ENCODE measurements at places on chromosomes 3 and 15.

GRCh38 chr15:40016224-40016865 lies 22.6 kb downstream of the SRP14 start:
- DNase-seq: no peak

GRCh38 chr3:171312741-171313140 lies 147.5 kb downstream of the TNIK start:
- no peak for DNase-seq

GRCh38 chr15:20272422-20273184 lies 269.0 kb downstream of the GOLGA6L6 start:
- no peak for DNase-seq

DNA sequence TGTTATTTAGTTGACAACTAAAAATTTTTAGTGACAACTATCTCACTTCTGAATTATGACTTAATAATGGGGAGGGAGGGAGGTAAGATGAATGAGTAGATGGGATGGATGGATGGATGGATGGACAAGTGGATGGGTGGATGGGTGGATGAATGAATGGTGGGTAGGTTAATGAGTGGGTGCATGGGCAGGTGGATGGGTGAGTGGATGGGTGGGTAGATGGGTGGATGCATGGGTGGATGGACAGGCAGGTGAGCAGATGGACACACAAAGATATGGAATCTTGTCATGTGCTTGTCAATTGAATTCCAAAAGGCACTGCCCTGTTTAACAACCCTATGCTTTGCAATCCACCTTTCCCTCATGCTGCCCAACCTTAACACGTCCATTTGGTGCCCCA lies 41.5 kb downstream of the KLHL25 start:
- no peak for DNase-seq

DNA sequence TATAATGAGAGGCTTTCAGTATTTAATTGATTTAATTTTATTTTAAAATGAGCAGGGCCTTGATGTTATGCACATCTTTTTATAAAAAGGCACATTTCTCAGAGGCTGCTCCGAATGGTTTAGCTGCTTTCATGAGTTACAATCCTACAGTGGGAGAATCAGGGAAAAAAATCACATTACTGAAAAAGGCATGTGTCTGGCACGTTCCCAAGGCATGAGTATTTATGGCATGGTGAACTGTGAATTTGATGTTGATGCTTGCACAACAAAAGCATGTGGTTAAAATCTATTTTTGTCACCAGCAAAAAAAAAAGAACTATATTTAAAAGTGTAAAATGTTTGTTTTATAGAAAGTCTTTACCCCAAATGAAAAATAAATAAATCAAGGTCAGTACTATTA lies 485.2 kb upstream of the ROBO2 start:
- DNase-seq: no peak

- no peak for DNase-seq
Observed at GRCh38 chr15:76109046-76109445, 49.3 kb downstream of the TMEM266 start.

GRCh38 chr15:77964193-77964592 lies 113.3 kb downstream of the TBC1D2B start:
- DNase-seq: no peak

- DNase-seq: peak; percentile 26
Observed at GRCh38 chr15:84992157-84992944, 10.7 kb downstream of the PDE8A start.

DNA sequence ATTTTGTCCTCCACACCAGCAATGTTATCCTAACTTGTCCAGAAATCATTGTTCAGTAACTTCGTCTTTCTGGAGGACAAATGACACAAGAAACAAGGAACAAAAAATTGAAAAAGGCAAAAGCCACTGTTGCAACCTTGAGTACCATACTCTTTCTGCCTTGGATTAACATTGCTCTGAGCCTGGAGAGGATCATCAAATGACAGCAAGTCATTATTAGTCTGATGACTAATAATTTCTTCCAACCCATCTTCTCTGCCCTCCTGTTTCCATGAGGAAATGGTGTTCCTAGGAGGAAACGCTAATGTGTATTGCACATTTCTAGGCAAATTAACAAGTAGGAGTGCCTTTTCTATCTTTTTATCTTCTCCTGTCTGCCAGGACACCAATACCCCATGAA lies 153.9 kb downstream of the PCCB start:
- no peak for DNase-seq

- no peak for DNase-seq
Observed at GRCh38 chr3:15768421-15769255, 29.1 kb downstream of the ANKRD28 start.

GRCh38 chr3:115100806-115101205 lies 46.3 kb downstream of the ZBTB20 start:
- no peak for DNase-seq

GRCh38 chr3:120180731-120181412 lies 86.6 kb upstream of the GSK3B start:
- no peak for DNase-seq

- no peak for DNase-seq
Observed at GRCh38 chr3:160677459-160677881, 510 bp downstream of the ARL14 start.

GRCh38 chr3:148718982-148719862 lies 21.5 kb downstream of the AGTR1 start:
- DNase-seq: no peak

DNA sequence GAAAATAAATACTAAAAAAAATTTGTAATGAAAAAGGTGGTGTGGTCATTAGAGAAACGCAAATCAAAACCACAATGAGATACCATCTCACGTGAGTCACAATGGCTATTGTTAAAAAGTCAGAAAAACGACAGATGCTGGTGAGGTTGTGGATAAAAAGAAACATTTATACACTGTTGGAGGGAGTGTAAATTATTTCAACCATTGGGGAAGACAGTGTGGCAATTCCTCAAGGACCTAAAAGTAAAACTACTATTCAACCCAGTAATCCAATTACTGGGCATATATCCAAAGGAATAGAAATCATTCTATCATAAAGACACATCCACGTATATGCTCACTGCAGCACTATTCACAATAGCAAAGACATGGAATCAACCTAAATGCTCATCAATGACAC lies 120.3 kb downstream of the MYO9A start:
- no peak for DNase-seq

DNA sequence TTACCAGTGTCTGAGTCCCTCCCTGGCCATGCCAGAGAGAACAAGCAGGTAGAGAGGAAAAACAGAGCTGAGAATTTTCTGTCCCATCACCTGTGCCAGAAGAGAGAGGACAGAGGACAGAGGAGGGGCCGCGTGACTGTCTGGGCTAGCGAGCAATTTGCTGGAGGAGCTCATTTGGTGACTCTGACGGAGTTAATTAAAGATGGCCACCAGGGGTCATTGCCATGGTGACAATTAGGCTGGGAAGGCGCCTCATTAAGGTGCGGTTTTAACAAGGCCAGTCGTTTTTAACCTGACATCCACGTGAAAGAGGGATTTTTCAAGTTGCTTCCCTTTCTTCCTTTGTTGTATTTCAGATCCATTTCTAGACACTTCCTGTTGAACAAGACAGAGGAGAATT lies 72.4 kb downstream of the RHCG start:
- no peak for DNase-seq

DNA sequence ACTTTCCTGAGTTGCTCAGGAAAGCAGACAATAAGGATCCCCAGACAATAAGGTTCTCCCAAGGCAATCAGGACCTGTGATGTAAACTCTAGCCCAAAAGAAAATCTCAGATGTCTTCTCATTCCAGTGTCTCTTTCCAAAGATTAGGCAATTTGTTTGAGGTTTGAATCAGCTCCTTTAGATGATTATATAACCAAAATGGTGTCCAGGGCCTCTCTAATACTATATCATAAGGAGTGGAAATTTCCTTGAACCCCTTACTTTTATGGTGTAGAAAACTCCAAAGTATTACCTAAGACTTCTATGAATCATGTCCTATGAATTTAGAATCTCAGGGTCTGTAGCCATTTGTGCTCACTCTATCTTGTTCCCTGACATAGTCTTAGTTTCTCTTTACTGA lies 65.9 kb downstream of the GPR176 start:
- DNase-seq: no peak

DNA sequence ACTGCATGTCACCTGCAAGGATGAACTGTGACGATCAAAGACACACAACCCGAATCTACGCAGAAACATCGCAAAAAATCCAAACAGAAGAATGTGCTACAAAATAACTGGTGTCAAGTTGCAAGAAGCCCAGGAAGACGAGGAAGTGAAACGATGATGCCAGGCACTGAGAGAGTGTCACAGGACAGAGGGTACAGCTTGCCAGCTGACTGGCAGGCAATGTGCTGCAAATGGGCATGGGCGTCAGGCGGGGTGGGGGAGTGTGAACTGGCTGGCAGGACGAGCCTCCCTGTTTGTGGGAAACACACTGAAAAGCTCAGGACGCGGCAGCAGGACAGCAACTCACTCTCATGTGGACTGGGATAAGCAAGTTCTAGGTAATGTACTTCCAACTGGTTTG lies 28.9 kb upstream of the OCA2 start:
- no peak for DNase-seq

DNA sequence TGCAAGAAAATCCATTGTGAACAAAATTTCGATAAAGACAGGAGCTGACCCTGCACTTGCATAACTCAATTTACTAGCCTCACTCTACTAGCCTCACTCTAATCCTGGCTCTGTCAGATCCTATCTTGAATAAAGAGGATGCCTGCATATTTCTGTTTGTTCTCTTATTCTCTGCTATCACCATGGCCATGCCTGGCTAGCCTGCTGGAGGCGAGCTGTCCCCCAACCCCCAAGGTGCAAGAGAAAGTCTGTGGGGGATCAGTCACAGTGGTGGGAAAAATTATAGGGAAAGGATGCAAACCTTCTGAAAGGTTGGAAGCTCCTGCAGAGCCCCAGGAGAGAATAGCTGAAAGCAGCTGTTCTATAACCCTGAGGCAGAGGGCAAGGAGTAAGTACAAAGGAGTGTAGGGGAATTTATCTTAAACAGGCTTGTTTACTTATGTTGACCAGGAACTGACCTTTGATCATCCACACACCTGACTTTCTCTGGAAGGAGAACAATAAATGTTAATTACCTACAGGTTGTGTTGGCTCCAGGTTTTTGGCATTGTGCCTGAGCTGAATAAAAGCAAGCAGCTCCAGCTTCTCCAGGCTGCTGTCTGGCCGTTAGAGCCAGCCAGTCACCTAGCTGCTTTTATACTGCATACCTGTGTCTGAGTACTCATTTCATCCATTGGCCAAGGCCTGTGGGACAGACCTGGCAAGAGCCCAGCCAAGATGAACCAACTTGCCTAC lies 137.7 kb upstream of the RASGRP1 start:
- no peak for DNase-seq

GRCh38 chr3:8741581-8742261 lies 8.1 kb downstream of the CAV3 start:
- no peak for DNase-seq

- no peak for DNase-seq
Observed at GRCh38 chr3:23162934-23163333, 40.2 kb upstream of the UBE2E2 start.

- DNase-seq: no peak
Observed at GRCh38 chr3:133868186-133868585, 27.5 kb downstream of the RAB6B start.

DNA sequence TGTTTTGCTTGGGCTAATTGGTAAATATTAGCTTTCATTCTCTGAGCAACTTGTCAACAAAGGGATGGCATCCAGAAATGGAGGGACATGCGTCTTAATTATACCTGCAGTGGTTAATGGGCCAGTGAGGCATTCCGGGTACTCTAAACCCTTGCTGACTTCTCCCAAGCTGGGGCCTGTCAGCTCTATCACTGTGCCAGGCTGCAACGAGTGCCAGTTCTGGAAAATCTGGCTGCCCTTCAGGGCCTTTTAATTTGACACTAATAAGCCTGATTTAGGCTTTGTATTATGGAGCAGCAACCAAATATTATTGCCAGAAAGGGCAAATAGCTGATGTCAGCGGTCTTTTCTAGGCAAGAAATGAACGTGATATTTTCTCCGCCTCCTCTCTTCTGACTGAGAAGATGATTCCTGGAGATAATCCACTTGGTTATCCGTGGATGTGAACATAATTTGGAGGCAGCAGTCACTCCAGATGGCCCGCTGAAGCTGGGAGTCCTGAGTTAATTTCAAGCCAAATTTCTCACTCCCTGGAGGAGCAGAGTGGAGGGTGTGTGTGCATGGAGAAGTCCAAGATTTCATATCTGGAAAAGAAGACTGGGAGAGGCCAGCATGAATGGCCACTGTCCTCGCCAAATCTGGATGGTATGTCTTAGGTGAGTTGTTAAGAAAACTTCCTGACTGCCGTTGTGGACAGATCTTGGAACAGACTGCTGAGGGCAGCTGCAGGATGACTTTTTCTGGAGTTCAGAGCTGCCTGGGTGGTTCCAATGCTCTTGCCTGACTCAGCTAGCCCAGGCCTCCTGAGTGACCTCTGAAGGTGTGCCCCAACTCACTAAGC lies 44.4 kb upstream of the PSMD6 start:
- DNase-seq: no peak

- DNase-seq: no peak
Observed at GRCh38 chr3:187213616-187214015, 16.3 kb downstream of the RTP1 start.

- no peak for DNase-seq
Observed at GRCh38 chr3:73658227-73658626, 33.5 kb upstream of the PDZRN3 start.

- DNase-seq: no peak
Observed at GRCh38 chr15:60793656-60794055, 314.7 kb upstream of the ICE2 start.
